ENCODE measurements at places on chromosomes 16 and 17.

- no peak for DNase-seq
These were observed 10.0 kb upstream of the GAA start for GRCh38 chr17:80091376-80091775.

DNA sequence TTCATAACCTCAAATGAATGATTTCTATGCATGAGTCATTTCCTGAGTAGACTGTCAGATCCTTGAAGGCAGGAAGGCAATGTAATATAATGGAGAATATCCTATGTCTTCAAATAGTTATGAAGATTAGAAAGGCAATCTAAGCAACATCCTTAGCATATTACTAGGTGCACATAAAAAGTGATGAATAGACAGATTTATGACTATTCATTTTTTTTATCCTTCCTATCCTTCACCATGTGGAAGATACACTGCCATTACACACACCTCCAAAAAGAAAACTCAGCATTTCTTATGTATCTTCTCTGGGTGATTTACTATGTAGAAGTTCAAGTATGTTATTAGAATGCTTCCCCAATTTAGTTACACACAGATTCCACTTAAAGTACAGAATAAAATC lies 126.4 kb upstream of the MAF start:
- no peak for DNase-seq

GRCh38 chr16:79190542-79190941 lies 410.0 kb downstream of the MAF start:
- no peak for DNase-seq

GRCh38 chr17:64420143-64420670 lies 28.7 kb upstream of the MILR1 start:
- peak; percentile 42 for DNase-seq

DNA sequence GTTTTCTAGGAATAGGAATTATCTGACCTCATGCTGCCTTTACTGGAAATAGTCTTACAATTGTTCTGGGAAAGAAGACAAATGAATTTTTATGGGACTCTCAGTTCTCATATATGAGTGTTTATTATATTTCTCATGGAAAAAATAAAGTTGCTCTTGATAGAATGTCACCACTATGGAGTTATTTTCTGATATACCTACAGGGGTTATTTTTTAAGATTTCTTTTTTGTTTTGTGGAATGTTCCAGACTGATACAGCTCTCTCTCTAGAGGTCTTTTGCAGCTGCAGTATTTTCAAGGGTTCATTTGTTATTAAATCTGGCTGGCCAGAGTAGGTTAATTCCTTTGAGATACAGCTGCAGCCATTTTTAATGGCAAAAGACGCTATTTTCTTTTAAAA lies 100.7 kb downstream of the ABCA8 start:
- DNase-seq, result no peak
